ENCODE measurements at places on chromosomes 7 and 10.

DNA sequence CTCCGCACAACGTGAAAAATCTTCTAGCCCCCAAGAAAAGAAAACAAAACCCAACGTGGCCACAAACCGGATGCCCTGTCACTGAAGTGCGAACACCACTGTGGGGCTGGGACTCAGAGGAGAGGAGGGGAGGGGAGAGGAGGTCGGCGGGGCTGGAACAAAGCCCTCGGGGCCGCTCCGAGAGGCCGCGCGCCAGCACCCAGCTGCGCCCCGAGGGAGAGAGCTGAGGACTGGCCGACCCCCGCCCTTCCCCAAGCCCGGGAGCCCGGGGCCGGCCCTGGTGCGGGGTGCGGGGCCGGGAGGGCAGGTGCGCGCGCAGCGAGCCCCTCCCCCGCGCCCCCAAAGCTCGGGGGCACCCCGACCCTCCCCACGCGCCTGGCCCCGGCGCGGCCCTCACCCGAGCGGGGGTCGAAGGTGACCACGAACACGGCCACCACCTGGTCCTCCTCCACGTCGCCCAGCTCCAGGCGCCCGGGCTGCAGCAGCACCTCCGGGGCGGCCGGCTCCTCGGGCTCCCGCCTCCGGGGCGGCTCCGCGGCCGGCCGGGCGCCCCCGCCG is 398 bp downstream of the DENND11 start:
- peak; percentile 29 for DNase-seq

- DNase-seq = no peak
Observed at GRCh38 chr7:31975546-31975945, 94.7 kb downstream of the PDE1C start.

DNA sequence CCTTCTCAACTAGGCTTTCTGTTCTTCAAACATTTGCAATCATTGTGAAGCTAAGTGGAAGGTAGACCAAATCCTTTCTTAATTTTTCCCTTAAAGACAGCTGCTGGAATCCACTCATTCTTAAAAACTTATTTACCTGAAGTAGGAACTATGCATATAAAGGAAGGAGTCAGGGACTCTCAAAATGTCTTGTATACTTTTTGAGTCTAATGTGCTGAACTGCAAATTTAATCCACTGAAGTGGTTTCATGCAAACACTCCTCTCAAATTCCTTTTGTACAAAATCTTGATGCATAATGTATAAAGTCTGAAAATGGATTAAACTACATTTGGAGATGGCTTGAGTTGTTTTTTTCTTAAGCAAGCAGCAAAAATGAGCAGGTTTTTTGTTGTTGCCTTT is 118.0 kb downstream of the CABCOCO1 start:
- no peak for DNase-seq

DNA sequence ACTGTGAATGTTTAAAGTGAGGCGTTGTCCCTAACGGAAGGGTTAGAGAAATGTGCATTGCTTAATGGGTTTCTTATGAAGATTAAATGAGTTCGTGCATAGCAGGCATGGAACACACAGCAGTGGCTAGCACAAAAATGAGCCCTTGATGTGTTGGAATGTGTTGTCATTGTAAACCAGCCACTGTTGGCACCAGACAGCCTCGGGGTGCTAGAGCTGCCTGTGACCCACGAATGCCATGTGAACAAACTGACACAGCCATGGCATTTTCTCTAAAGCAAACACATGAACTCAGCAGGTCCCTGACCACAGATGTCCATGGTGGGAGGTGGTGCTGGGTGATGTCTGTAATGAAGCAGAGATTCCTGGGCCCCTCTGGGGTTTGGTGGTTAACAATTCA is 111.1 kb upstream of the DPP6 start:
- DNase-seq = no peak

DNA sequence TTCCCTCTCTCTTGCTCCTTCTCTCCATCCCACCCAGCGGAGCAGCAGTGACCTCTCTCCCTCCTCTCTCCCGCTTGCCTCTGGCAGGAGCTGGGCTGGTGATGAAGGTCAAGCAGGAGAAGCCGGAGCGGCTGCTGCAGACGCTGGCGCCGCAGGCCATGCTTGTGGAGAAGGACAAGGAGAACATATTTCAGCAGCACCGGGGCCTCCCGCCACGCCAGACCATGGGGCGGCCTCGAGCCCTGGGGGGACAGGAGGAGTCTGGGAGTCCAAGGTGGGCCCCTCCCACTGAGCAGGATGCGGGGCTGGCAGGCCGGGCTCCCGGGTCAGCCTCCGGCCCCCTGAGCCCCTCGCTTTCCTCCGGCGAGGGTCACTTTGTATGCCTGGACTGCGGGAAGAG is 17.3 kb downstream of the ZNF775 start:
- no peak for DNase-seq

GRCh38 chr7:7276161-7276560 is 93.8 kb downstream of the C1GALT1 start:
- no peak for DNase-seq

- no peak for DNase-seq
Observed at GRCh38 chr7:3250725-3251124, 50.3 kb upstream of the SDK1 start.

DNA sequence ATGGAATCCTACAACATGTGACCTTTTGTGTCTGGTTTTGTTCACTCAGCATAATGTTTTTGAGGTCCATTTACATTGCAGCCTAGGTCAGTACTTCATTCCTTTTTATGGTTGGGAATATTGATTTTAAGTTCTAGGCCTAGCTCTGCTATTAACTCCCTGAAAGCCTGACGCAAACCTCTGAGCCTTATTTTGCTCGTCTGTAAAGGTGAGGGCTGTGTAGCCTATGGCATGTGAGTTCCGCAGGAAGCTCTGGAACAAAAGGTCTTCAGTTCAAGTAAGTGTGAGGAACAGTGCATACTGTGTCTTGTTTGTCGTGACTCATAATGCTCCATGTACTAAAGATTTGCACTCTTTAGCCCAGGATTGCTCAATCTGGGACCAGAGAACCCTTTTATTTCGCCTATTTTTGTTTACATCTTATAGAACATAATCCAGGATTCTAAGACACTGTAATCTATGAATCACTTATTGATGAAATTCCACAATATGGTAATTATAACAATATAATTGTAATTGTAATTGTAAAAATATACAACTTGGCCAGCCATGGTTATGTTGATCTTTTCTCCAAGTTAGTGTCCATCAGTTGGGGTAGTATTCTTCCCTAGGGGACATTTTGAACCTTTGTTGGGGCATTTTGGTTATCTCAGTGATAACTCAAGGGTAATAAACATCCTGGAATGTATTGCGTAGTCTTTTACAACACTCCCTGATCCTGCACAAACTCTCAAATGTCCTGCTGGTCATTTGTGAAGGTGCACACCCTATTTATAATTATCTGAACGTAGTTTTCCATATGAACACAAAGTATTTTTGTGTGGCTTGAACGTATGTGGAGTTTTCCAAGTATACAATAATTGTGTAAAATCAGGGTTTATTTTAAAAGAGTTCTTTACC is 184.7 kb downstream of the VTI1A start:
- no peak for DNase-seq

- no peak for DNase-seq
Observed at GRCh38 chr7:111137296-111138192, 46.6 kb downstream of the LRRN3 start.
